ENCODE measurements at places on chromosomes 3 and 15.
A peak's percentile ranks its signal among the peaks of the same experiment; 100 is the strongest.

DNA sequence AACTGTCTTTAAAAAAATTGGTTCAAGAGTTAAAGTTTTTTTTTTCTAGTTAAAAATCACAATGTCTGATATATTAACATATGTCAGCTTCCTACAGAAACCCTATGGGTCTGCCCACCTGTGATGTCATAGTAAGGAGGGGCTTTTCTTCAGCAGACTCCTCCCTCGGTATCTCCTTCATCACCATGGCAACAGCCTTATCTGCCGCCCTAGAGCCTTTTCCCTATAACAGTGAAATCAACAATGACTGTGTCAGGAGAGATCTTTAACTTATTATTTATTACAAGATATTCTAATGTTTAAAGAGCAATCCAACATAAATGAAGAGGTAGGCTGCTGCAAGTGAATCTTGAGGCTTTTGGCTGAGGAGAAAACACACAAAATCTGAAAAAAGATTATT is 138.7 kb downstream of the PEX5L start:
- no peak for DNase-seq

DNA sequence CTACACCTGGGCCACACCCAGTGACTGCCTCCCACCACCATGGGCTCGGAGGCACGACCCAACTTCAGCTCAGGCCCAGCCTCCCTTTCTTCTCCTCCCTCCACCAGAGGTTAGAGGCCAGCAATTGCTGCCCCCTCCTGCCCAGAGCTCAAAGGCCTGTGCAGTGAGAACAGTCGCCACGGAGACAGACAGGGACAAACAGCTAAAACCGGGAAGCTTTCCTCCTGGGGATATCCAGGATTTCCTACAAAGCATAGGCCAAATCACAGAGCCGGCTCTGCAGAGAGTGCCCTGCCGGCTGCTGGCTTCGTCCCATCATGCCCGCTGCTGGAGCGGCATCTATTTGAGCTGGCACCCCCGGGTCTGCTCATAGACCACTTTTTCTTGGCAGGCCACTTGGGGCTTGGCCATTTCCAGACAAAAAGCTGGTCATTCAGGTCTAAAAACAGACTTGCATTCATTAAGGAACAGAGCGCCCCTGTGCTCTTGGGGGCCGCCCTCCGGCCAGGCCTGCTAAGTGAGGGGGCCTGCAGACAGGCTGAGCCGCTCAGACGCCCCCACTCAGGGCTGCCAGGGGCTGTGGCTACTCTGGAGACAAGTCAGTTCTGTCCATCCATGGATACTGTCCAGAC is 17.5 kb downstream of the GRAMD2A start:
- peak; percentile 81 for DNase-seq

- DNase-seq: no peak
Measured at GRCh38 chr15:38696790-38697495, 132.3 kb upstream of the RASGRP1 start.

DNA sequence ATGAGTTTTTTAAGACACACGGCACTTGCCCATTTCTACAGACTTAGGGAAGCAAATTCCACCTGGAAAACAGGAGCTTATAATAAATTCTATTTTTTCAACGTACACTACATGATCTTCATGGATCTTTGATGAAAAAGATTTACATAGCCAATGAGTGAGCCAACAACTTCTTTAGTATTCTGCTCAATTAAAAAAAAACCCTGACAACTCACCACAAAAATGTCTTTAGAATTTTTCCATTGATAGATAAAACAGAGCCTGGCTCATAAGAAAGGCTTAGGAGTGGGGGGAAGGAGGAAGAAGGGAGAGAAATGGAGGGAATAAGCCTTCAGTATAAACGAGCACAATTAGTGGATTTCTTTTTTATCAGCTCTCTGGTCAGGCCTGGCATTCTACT is 126.7 kb downstream of the ATP10A start:
- no peak for DNase-seq

DNA sequence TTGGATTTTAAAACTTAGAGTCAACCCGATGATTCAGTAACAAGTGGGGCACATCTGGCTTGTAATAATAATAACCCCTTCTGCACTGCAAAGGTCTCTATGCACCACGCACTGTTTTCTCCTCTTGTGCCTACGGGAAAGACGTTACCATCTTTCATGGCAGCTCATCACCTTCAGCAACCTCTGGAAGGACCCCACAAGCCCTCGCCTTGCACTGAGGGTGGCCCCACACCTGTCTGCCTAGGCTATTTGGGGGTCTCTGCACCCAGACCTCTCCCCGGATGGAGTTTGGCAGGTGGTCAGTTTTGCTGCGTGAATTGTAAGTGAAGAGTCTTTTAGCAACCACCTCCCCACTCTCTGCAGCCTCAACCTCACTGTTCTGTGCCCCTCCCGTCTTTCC is 138.6 kb upstream of the MEF2A start:
- peak; percentile 13 for DNase-seq

DNA sequence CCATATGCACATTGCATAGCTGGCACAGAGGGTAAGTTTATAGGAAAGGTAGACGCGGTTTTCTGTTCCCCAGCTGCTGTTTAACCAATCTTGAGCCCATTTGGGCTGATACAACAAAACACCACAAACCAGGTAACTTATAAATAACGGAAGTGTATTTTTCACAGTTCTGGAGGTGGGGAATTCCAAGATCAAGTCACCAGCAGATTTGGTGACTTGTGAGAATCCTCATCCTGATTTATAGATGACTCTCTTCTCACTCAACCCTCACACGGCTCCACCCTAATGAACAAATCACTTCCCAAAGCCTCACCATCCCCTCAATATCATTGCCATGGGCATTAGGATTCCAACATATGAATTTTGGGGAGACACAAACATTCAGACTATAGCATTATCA is 694.4 kb upstream of the NR2F2 start:
- DNase-seq: no peak

DNA sequence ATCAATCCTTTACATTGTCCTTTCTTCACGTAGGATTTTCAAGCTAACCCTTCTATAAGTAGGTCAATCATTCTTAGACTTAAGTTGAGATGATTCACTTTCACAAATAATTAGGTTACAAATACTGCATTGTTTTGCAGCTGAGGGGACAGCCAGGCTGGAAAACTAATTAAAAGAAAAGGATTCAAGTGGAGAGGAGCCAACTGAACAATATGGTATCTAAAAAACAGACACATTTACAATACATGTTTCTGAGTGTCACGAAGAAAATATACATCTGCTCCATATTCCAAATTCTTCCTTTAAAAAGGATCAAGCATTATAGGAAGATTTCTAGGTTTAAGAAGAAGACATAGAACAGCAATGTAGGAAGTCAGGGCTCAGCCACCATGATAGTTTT is 70.2 kb downstream of the PEAK1 start:
- no peak for DNase-seq

DNA sequence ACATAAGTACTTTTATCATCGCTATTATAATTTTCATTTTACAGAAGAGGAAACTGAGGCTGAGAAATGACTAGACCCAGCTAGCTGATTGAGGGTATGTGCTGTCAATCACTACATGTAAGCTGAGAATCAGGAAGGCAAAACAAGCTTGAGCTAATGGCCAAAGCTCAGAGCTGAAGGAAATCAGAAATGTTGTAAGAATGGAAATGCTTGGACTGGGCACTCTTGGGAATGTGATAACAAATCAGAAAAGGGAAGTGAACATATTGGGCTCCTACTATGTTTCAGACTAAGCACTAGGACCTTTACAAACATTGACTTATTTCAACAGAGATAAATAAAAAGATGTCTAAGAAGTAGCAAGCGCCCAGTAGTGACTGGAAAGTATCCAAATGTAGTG is 33.8 kb upstream of the BOC start:
- DNase-seq: no peak

DNA sequence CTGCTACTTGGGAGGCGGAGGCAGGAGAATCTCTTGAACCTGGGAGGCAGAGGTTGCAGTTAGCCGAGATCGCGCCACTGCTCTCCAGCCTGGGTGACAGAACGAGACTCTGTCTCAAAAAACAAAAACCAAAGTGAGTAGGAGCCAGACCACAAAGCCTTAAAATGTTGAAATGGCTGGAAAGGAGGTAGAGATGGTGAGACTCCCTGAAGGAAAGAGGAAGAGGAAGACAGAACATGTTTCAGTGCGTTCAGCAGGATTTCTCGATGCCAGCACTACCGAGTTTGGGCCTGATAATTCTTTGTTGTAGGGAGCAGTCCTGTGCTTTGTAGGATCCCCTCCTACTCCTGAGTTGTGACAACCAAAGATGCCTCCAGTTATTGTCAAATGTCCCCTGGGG is 189.9 kb downstream of the AKAP13 start:
- no peak for DNase-seq

DNA sequence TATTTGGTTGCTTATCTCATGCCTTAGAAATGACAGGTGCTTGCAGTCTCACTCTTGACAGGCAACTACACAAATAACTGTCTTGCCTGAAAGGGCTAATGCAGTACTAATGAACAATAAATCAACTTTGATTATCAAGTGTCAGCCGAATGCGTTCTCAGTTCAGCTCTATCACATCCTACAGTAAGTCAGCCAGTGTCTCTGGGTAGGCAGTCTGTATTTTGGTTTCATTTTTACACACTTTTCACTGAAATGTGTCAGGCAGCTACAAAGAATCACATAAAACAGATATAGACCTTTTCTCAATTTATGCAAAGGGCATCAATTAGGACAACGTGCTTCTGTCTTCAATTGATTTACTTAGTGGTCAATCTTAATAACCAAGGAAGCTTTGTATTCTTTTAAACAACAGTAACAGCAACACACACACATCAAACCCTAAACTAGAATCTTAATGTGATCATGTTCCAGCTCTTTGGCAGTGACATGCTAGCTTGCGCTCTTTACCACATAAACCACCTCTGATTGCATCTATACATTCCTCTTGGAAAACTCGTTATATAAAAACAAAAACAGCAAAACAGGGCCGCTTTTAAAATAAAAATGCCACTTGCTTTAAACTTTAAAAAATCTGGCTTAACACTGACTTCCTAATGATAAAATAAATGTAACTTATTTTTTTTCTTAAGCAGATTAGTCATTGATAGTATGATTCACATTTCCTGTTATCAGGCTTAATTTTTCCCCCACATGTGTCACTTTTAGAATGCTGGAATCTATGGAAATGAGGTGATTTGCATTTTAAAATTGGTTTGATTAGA is 520.4 kb downstream of the FOXP1 start:
- no peak for DNase-seq

DNA sequence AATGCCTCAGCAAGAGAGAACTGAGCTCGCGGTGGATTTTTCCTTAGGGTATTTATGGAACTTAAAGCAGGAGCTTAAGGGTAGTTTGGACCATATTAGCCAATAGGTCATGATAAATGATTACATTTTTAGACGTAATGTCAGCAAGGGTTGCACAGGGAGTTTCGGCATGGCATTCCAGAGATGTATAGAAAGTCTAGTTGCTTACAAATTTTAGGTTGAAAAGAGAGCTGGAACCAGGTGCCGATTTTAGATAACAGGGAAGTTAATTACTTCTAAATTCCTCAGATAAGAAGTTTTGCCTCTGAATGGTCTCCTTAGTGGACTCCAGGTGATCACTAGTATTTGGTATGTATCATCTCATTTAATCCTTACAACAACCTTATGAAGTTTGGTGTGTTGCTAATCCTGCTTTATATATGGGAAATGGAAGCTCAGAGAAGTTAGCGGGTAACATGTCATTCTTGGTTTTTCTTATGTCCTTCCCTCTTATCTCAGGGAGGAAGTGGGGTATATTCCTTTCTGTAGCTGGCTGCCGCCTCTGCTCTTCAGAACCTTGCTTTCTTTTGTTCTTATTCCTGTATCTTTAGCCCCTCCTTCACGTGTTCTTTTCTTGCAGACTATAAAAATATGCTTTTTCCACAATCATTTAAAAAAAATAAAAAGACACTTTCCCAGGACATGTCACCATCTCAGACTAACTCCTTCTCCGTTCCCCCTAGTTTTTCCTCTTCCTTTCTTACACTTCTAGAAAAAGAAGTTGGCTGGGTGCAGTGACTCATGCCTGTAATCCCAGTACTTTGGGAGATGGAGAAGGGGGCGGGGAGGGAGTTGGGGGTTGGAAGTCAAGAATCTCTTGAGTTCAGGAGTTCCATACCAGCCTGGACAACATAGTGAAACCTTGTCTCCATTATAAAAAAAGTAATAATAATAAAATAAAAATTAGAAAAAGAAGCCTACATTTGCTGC is 25.7 kb downstream of the IQGAP1 start:
- no peak for DNase-seq

GRCh38 chr15:55775316-55775715 is 32.4 kb upstream of the PRTG start:
- DNase-seq: no peak

GRCh38 chr15:51866751-51867150 is 37.3 kb downstream of the TMOD3 start:
- no peak for DNase-seq

- DNase-seq: peak; percentile 79
Measured at GRCh38 chr3:134406331-134407238, 32.3 kb upstream of the AMOTL2 start.

GRCh38 chr15:99556011-99556410 is 9.8 kb upstream of the MEF2A start:
- no peak for DNase-seq

DNA sequence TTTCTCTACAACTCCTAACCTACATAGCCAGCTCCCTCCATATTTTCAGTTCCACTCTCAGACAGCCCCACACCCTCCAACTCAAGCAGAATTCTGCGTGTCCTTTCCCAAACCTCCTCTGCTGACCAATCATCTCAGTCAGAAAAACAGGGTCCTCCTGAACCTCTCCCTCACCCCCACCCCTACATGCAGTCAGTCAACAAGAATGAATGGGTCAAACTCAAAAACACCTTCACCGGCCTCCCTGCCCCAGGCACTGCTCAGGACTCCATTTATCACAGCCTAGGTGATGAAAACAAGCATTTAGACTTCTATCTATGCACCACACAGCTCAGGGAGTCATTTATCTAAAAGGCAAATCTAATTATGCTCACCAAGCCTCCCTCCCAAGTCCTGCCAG is 32.4 kb downstream of the MYL3 start:
- no peak for DNase-seq

DNA sequence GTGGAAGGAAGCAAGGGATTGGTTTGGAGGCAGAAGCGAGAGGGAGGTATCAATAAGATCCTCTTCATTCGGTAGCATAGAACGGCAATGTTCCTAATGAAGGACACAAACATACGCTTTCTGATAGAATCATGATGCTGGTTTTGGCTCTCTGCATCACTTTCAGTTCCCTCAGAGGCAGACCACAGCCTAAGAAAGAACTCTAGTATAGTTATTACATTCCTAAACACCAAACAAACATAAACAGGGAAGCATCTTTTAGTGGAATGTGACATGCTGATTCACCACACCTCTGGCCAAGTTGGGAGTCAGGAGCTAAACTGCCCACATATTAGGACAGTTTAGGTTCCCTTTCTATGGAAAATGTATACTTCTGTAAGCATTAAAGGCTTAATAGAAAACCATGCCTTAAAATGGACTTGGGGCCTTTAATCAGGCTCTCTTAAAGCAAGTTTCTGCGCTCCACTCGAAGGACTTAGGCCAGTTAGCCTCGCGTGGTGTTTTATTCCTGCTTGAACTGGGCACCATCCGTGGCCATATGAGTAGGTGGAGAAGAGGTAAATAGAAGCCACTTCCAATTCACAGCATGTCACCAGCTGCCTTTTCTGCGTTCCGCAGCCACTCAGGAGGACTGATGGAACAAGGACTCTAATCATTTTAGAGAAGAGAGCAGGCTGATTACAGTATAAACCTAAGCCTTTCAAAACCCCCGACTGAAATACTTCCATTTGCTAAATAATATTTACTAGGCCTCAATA is 53.7 kb downstream of the CD47 start:
- no peak for DNase-seq

- no peak for DNase-seq
Measured at GRCh38 chr3:132435911-132436425, 18.7 kb downstream of the DNAJC13 start.
